ENCODE measurements at places on chromosomes 6 and 20.
A peak's percentile ranks its signal among the peaks of the same experiment; 100 is the strongest.

- no peak for DNase-seq
Observed at GRCh38 chr6:106823058-106823457, 151.5 kb downstream of the CD24 start.

DNA sequence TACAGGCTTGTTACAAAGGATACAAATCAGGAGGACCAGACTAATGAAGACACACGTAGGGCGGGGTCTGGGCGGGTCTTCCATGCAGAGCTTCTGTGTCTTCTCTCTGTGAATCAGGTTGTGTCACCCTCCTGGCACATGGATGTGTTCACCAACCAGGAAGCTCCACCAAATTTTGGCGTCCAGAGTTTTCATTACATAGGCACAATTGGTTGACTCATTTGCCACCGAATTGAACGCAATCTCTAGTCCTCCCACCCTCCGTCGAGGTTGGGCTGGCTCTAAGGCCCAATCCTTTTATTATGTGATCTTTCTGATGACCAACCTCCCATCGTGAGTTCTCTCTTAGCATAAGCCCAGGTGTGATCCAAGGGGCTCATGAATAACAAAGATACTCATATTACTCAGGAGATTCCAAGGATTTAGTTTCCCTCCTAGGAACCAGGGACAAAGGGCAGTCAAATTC is 36.3 kb upstream of the DDR1 start:
- DNase-seq = no peak

- no peak for DNase-seq
Observed at GRCh38 chr6:7836371-7837026, 74.1 kb downstream of the TXNDC5 start.

- peak; percentile 6 for DNase-seq
Observed at GRCh38 chr6:23228439-23229024, 659.2 kb downstream of the HDGFL1 start.

DNA sequence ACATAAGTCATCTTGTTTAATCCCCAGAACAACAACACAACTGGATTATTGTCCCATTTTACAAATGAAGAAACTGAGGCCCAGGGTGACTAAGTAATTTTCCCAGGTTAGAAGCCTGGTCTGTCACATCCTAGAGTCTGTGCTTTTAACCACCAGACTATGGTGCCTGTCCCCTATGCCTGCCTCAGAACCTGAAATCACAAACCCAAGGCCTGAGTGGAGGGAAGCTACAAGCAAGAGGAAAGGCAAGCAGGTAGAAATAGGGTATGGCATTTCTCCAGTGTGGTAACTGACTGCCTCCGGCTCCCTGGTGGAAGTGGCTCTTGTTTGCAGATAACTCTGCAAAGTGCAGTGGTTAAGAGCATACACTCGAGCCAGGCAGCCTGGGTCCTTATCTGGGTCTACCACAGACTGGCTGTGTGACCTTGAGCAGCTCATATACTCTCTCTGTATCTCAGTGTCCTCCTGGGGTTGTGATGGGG is 2.5 kb downstream of the TMEM63B start:
- DNase-seq = no peak

- no peak for DNase-seq
Observed at GRCh38 chr6:487956-488355, 96.4 kb downstream of the IRF4 start.

DNA sequence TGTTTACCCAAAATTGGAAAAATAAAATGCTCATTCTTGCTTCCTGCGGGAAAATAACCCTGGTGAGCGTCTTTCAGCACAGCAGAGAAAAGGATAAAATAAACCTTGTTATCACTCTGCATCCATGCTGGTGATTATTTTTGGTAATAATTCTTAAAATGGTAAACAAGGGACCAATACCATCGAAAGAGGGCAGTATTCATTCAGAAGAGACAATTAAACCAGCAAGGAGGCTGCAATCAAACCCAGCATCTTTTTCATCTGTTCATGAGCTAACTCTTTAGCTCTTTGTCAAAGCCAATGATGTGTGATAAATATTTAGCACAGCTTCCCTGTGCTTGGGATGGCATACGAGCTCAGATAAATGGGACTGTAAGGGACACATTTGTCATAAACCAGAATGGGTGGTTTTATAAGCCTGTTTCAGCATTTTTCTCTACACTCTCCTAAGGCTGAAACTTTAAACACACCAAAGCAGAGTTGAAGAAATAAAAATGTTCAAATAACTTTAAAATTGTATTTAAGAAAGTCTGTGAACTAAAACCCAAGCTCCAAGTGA is 34.4 kb downstream of the CDH26 start:
- DNase-seq = peak; percentile 38

DNA sequence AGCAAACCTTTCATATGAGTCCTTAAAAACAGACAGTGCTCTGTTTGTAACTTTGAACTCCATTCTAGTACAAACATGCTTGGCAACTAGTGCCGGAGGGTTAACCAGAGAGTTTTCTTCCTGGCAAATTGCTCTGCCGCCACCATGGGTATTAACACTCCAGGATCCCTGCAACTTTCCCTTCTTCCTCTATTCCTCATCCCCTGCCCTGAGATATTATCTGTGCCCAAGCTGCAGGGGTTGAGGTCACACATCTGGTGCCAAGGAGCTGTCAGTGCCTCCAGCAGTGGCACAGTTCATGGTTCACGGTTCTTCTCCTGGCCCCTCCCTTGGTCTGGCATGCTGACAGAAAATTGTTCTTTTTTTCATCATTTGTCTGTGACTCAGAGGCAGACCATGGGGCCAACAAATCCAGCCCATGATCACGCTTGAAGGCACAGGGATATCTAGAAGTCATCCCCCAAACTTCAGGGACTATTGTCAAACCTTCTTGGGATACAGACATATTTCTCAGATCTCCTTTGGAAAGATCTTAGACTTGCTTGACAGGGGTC is 77.5 kb downstream of the ATXN1 start:
- DNase-seq = peak; percentile 91

DNA sequence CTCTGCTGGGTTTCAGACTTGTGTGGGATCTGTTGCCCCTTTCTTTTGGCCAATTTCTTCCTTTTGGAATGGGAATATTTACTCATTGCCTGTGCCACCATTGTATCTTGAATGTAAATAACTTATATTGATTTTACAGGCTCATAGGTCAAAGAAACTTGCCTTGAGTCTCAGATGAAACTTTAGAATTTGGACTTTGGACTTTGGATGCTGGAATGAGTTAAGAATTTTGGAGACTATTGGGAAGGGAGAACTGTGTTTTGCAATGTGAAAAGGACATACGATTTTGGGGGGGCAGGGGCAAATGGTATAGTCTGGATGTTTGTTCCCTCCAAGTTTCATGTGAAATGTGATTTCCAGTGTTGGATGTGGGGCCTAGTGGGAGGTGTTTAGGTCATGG is 62.6 kb upstream of the TNFRSF21 start:
- no peak for DNase-seq

DNA sequence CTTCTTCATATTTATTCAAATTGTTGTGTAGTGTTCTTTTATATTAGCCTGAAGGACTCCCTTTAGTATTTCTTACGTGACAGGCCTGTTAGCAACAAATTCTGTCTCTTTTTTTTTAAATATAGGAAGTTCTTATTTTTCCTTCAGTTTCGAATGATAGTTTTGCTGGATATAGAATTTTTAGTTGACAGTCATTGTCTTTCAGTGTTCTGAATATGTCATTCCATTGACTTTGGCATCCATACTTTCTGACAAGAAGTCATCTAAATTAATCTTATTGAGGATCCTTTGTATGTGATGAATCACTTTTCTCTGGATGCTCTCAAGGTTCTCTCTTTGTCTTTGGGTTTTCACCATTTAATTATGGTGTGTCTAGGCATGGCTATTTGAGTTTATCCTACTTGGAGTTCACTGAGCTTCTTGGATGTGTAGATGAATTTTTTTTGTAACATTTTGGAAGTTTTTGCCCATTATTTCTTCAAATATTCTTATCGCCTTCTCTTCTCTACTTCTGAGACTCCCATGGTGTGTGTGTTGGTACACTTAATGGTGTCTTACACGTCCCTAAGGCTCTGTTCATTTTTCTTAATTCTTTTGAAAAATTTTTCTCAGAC is 82.5 kb upstream of the GTSF1L start:
- DNase-seq = no peak

DNA sequence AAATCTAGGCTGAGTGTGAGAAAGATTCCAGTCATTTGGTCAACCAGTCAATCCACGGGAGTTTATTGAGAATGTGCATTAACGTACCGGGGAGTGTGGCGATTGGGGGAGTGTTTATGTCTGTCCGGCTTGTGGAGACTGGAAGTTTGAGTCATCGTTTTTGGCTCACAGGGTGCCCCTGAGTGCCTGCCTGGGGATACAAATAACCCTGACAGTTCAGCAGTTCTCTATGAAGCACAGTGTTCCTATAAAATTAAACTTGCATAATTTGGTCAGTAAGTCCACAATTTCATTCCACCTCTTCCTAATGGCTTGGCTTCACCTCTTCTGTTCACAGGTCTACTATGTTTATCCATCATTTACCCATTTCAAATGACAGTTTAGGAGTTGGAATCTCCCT is 72.6 kb upstream of the PLEKHG1 start:
- no peak for DNase-seq

- DNase-seq = no peak
Observed at GRCh38 chr6:33602180-33602579, 18.9 kb upstream of the ITPR3 start.

DNA sequence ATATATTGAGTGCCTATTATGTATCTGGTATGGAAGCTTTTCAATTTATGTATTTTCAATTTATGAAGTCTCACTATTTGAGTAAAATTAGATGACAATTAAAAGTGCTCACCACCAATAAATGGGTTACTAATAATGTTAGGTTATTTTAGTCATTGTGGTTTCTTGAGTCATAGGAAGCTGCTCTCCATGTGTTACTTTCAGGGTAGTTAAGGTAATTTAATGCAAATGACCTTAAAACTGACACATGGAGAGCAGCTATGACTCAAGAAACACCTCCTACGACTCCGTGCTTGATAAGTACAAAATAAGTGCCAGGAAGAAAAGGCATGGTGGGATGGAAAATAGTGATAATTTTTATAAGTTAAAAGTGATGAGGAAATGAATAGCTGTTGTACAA is 16.5 kb upstream of the TINAG start:
- peak; percentile 79 for DNase-seq

DNA sequence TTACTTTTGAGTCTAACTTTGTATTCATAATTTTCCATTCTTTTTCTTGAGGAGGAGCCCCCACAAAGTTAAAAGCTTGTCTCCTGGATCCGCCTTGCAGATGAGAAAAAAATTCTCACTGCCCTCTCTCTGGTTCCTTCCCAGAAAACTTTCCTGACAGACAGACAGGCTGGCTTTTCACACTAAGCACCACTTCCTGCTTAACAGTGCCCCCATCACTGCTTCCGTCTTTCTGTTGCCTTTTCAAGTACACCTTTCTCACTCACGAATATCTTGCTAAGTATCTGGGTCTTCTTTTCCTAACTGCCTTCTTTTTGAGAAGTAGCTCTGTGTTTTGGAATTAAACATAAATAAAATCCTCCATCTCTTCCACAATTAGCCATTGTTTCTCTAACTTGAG is 19.8 kb upstream of the LMBRD1 start:
- DNase-seq = no peak

DNA sequence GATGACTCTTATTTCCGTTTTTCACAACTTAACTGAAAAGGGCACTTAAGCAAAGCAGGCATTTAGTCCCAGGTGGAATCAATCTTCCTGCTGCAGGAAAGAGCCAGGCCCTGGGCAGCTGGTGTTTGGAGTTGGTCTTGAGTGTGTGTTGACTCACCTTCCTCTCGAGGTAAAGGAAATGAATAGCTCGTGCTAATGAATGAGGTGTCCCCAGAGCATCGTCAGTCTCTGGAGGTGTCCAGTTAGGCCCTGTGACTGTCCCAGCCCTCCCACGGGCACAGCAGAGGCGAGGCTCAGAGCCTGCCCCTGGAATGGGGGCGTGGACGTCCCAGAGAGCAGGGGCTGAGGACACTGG is 277.7 kb downstream of the NRN1 start:
- DNase-seq = peak; percentile 56

- no peak for DNase-seq
Observed at GRCh38 chr20:31474097-31474436, 860 bp downstream of the DEFB124 start.

DNA sequence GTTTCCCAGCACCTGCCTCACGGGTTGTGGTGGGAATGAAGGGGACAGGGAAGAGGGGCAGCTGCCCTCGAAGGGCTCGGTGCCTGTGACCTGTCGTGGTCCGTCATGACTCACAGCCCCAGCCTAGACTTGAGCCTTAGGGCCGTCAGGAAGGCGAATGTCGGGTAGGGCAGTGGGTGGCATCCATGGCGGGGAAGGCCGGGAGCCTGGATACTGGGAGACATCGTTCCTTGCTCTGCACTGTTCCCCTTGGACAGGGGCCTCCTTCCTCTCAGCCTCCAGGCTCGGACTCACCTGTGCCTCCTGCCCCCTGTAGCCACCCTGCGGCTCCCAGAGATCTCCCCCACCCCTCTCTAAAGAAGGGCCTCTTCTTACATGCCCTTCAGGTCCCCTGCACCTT is 52.2 kb upstream of the APCDD1L start:
- DNase-seq = no peak

DNA sequence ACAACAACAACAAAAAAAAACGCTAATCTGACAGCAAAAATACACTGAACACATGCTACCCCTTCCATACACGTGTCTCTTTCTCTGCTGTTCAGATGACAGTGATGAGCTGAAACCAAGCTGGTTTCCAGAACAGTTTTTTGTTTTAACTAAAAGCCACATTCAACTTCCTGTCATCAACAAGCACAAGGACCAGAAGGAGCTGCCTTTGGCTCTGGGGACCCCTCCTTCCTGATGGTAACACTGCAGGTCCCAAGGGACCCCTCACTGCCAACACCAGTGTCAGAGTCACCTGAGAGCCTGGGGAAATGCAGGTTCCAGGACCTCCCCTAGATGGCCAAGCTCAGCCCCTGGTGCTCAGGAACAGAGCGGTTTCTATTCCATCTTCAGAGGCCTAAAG is 6.0 kb downstream of the CST7 start:
- no peak for DNase-seq

DNA sequence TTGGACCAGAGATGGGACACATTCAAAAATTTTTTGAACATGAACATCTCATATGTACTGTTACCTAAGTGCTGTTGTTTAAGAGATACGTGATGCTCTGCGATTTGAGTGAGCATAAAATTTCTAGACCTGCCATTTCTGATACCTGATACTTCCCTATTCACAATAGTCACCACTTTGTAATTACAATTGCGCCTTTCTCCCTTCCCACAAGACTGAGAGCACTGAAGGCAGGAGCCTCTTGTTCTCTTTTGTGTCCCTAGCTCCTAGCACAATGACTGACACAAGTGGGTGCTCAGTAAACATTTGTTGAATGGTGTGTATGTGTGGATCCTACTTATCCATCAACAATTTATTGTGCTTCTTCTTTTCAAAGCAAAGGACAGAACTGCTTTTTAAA is 92.8 kb upstream of the TMEM30A start:
- no peak for DNase-seq

GRCh38 chr6:49849213-49849907 is 17.0 kb downstream of the CRISP1 start:
- DNase-seq = peak; percentile 71

GRCh38 chr20:47785311-47785853 is at the start of gene SULF2:
Gene SULF2, minus strand, starts transcription at chr20:47785481. Its CDS starts 28,118 bp downstream, at chr20:47757363.
- no peak for DNase-seq

GRCh38 chr6:156167016-156167624 is 610.1 kb upstream of the ARID1B start:
- no peak for DNase-seq

- DNase-seq = no peak
Observed at GRCh38 chr20:53905019-53905819, 165.2 kb downstream of the BCAS1 start.

GRCh38 chr6:168708526-168708925 is 267.5 kb downstream of the SMOC2 start:
- no peak for DNase-seq

- peak; percentile 89 for DNase-seq
Observed at GRCh38 chr20:34065260-34065659, 46.8 kb downstream of the EIF2S2 start.

GRCh38 chr20:34347571-34347970 is 15.5 kb upstream of the ITCH start:
- no peak for DNase-seq
